ENCODE measurements at places on chromosomes 12 and 14.

- DNase-seq = no peak
These were observed 78.3 kb downstream of the TSHR start for GRCh38 chr14:81033698-81034240.

DNA sequence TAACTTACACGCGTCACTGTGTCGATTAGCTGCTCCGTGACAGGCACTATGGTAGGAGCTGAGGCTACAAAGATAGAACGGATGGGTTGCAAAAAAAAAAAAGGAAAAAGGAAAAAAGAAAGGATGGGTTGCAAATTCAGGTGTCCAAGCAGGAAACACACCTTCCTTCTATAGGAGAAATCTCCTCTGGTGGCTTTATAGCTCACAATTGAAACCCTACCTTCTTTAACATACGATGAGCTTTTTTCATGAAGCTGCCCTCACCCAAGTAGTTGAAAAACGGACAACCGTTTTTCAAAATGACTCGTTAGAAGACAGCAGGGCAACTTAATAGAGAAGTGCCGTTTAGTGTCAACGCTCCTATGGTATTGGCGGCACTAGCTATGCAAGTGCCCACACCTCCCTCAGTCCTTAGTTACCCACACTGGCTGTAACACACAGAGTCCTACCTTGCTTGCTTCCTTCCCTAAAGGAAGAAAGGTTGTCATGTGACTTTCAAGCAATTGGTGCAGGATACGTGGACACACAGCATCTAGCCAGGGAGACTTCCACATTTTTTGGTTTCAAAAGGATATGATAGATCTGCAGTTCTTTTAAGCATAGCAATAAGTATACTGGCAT, 682 bp upstream of the TRIP11 start:
- DNase-seq = peak; percentile 64

DNA sequence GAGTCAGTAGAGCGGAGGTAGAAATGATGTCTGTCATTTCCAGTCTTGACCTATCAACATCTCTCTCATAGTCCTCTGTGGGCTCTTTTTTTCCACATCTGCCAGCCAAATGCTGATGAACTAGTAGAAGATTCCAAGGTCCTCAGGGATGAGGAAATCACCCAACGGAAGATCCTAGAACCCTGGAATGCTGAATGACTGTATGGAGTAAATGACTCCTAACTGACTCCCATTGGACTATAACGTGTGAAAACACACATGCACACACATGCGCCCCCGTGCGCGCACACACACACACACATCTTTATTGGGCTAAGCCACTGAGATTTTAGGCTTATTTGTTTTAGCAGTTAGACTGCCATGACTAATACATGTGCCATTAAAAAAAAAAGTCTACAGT, 159.2 kb downstream of the MYRFL start:
- no peak for DNase-seq

- peak; percentile 45 for DNase-seq
These were observed at the start of gene PLEKHG3 for GRCh38 chr14:64704143-64704742. Gene PLEKHG3, plus strand, starts transcription at chr14:64704424. Its CDS starts 23,208 bp downstream, at chr14:64727632.

DNA sequence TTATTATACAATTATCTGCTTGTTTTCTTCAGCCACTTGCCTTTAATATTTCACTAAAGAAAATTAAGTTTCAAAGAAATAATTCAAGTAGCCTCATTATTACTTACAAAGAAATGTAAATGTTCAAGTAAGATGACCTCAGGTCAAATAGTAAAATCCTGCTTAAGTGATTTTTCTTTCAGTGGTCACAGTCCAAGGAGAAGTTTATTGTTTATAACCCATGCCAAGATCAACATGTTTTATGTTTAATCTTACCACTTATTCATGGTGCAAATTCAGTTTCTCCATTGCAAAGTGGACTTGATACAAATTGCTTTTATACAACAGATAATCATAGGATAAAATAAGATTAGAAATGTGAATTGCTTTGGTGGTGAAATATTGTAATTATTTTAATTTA, 370.2 kb upstream of the FLRT2 start:
- DNase-seq = no peak

- no peak for DNase-seq
These were observed 7.3 kb downstream of the GPR68 start for GRCh38 chr14:91237219-91237618.

DNA sequence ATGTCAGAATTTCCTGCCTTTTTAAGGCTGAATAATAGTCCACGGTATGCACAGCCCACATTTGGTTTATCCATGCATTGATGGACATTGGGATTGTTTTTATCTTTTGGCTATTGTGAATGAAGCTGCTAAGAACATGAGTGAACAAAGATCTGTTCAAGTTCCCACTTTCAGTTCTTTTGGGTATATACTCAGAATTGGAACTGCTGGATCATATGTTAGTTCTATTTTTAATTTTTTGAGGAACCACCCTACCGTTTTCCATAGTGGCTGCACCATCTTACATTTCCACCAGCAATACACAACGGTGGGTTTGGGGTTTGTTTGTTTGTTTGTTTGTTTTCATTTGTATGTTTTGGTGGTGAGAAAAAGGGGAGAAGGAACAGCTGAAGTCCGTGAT, 6.4 kb downstream of the GPR68 start:
- DNase-seq = no peak

- no peak for DNase-seq
These were observed 5.9 kb downstream of the CCDC198 start for GRCh38 chr14:57487771-57488170.

All from erythroblast (primary cell).